Stimulated activated CD8-positive, alpha-beta memory T cell treated with anti-CD3 and anti-CD28 coated beads, Interleukin-2, amount 100 ng/mL, for 1 hour (primary cell): ENCODE measurements at places on chromosomes 16 and 17.

- no peak for DNase-seq
Observed at GRCh38 chr17:4955091-4955490, 4.2 kb downstream of the ENO3 start.

GRCh38 chr16:70454222-70455034 is at the start of gene FCSK:
TSS of gene FCSK (plus strand) at chr16:70454595. CDS start at chr16:70463191, 8,596 bp downstream.
- peak; percentile 46 for DNase-seq

DNA sequence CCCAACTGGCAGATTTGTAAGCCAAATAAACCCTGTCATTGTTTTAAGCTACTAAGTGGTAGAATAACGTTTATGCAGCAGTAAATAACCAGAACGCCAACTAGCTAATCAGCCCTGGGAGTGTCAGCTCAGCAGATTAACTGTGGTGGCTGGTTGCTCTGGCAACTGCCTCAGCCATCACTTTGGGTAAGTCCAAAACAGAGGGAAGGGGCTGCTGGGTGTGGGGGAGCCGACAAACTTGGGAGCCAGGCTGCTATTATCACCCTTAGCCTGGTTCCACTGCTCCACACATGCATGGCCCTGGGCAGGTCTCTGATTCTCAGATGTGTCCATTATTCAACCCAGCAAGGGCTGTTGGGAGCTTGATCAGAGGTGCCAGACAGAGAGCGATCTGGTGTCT is 22.2 kb upstream of the RHOT1 start:
- DNase-seq = no peak

DNA sequence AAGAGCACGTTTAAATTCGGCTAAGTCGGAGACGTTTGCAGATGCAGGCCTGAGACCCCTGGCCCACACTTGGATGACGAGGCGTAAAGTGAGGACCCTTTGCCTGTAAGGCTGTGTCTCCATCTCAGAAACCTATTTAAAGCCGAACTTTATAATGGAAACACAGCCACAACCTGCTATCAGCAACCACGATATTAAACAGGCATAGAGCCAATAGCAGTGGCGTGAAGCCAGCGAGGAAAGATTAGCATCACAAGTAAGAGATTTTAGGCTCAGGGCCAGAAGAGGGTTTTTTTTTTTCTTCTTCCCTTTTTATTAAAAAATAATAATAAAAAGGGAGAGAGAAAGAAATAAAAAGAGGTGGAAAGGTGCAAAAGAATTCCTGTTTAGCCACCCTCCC is 111.3 kb upstream of the NOL11 start:
- no peak for DNase-seq

GRCh38 chr16:2484898-2485508 is 10.1 kb downstream of the TBC1D24 start:
- no peak for DNase-seq

- DNase-seq = no peak
Observed at GRCh38 chr16:47320546-47321310, 140.1 kb downstream of the ITFG1 start.

- no peak for DNase-seq
Observed at GRCh38 chr16:20075243-20075642, 1.6 kb upstream of the GPR139 start.

DNA sequence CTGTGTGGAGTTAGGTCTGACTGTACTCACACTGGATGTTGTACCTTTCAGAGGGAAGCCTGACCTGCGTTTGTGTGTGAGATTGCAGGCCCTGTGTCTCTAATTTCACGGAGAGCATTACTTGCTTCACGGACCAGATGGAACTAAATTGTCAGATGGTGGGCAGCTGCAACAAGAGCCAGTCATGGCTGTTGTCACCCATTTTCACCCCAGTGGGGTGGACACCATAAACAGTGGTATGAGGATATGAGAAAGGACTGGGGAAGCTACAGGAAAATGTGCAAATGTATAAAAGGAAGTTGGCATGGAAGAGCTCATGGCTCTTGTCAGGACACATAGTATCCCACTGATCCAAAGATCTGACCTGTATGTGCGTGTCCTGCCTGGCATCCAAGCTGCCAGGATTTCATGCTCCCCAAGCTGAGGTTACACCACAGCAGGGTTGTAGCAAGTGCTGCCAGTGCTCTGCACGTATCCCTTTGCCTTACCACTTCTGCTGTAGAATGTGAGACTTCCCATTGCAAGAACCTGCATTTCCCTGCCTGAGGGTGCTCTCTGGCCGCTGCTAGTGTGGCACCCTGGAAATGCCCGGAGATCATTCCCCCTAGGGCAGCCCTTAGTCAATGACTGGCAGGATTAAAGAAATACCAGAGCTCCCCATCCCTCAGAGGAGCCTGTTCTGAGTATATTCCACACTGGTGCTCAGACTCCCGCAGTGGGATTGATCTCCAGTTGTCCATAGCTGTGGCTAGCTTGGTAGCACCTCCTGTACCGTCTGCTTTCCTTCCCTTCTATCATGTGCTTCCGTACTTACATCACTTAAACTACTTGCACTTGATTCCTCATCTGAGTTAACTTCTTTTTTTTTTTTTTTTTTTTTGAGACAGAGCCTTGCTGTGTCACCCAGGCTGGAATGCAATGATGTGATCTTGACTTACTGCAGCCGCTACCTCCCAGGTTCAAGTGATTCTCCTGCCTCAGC is 70.4 kb upstream of the TANC2 start:
- DNase-seq = no peak

- DNase-seq = no peak
Observed at GRCh38 chr17:44655983-44656710, at the start of gene MEIOC. TSS of gene MEIOC (plus strand) at chr17:44656468. CDS start at chr17:44656614, 146 bp downstream.

- no peak for DNase-seq
Observed at GRCh38 chr17:63925615-63926014, 6.5 kb downstream of the CD79B start.

GRCh38 chr17:67613961-67614360 is 103.8 kb upstream of the NOL11 start:
- DNase-seq = no peak

- DNase-seq = no peak
Observed at GRCh38 chr16:56203052-56203451, 11.8 kb downstream of the GNAO1 start.

- no peak for DNase-seq
Observed at GRCh38 chr17:49459401-49459984, 35.6 kb upstream of the NGFR start.

DNA sequence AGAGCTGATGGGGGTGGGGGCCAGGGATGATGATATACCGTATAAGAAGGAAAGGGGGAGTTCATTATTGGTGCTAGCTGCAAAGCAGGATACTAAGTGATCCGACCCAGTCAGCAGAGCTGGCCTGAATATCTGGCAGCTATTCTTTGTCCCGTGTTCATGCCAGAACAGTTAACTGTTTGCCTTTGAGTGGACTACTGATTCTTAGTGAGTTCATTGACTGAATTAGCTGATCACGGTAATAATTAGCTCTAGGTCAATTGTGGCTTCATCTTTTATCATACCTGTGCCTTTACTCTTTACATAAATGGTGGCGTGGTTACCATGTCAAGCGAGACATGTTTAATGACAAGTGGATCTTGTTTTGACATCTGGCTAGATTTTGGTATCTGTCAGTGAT is 5.3 kb downstream of the KPNB1 start:
- DNase-seq = no peak

GRCh38 chr16:81335669-81336068 is 20.9 kb downstream of the GAN start:
- DNase-seq = no peak

GRCh38 chr17:79272666-79273219 is 198.1 kb downstream of the ENGASE start:
- no peak for DNase-seq

DNA sequence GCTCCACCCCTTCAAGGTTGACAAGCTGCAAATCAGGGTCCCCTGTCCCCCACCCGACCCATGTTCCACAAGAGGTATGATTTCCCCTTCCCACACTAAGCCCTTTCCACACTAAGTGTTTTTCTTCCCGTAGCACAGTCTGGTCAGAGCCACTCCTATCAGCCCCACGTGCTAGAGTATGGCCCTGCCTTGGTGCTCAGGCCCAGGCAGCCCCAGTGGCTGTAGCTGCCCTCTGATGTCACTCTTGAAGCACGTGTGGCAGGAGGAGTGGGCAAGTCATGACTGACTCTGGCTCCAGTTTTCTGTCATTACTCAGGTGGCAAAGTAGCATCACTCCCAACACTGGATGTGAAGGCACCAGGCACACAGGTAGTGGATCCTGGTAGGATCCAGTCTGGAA is 35.4 kb upstream of the ERN1 start:
- DNase-seq = no peak

DNA sequence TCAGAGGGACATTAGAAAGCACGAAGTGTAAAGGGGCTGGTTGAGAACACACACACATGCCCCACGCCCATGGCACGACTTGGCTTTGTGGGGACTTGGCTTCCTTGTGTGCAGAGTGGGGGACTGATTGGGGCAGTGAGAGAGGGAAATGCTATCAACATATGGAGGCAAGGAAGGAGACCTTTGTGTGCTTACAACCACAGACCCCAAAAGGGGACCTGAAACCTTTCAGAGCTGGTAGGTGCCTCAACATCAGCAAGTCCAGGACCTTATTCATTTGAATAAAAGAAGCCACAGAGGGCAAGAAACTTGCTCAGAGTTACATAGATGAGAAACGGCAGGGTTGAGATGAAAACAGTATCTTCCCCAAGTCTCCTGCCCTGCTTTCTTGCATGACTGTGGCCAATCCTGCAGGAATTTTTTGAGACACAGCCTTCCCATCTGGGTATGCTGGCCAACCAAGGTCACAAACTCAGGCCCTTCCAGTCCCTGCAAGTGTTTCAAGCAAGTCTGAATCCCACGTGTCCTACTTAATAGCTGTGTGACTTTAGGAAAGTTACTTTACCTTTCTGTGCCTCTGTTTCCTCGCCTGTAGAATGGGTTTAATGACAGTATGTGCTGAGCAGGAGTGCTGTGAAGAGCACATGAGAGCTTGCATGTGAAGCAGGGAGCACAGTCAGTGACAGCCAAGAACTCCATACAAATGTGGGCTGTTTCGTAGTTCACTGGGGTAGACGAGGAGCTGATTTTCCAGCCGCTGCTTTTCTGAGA is 26.2 kb downstream of the C16orf78 start:
- no peak for DNase-seq

DNA sequence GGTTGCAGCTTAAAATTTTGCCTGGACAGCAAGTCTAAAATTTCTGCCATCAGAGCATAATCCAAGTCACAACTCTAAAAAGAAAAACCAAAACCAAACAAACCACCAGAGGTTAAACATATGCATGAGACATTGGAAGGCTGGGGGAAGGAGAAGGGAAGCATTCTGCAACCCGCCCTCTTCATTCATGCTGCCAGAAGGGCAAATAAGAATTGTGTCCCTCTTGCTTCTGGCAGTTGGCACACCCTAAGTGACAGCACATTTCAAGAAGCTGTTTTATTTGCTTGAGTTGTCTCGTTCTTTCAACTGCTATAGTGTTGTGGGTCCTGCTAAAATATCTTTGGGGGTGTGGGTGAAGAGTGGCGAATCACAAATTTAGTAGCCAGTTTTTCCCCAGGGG is 99.6 kb downstream of the SKAP1 start:
- no peak for DNase-seq

DNA sequence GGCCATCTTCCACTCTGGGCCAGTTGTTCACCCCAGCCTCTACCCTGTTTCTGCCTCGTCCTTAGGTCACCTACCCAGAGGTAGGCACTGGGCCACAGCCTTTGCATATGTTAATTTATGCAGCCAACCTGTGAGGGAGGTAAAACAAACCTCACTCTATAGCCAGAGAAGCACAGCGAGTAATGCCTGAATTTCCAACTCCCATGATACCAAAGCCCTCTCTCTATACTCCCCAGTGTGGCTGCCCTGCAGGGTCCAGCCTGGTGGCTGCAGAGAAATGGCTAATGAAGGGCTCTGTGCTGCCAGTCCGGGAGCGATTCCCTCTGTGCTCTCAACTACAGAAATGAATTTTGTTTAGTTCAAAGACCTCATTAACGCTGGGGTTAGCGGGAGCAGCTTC is 397.0 kb upstream of the CCL2 start:
- DNase-seq = no peak

GRCh38 chr17:81096741-81097133 is 61.8 kb downstream of the BAIAP2 start:
- DNase-seq = no peak

DNA sequence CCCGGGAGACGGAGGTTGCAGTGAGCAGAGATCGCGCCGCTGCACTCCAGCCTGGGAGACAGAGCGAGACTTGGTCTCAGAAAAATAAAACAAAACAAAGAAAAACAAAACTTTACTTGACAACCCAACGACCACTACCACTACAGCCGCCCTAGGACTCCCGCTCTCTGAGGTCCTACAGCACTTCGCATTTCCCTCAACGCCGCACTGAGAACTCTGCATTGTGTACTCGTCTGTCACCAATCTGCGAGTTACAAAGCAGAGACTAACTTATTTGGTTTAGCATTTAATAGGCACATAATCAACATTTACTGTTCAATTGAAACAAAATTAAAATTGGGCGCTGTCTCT is 479 bp upstream of the ZNF207 start:
- DNase-seq = no peak

- DNase-seq = no peak
Observed at GRCh38 chr16:68005211-68005610, 5.9 kb upstream of the DPEP2 start.

- peak; percentile 48 for DNase-seq
Observed at GRCh38 chr16:50368410-50369132, at the start of gene BRD7. TSS of gene BRD7 (minus strand) at chr16:50368988. CDS start at chr16:50368774, 214 bp downstream.

DNA sequence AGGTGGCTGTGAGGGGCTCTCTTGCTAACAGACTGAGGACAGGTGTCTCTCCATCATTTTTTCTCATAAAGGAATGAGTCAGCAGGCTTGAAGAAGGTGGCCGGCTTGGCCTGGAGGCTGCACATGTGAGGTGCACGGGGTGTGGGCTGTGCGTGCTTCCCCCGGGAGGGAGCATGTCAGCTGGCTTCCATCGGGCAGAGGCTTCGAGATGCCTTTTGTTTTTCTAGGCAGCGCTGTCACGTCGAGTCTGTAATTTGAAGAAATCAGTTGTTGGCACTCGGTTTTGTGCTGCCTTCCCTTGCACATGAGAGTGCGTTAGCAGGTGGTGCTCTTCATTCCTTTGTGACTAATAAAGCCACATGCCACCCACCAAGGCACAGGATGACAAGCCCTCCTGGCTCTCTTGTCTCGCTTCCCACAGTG is 89.7 kb downstream of the NPIPB11 start:
- DNase-seq = no peak

DNA sequence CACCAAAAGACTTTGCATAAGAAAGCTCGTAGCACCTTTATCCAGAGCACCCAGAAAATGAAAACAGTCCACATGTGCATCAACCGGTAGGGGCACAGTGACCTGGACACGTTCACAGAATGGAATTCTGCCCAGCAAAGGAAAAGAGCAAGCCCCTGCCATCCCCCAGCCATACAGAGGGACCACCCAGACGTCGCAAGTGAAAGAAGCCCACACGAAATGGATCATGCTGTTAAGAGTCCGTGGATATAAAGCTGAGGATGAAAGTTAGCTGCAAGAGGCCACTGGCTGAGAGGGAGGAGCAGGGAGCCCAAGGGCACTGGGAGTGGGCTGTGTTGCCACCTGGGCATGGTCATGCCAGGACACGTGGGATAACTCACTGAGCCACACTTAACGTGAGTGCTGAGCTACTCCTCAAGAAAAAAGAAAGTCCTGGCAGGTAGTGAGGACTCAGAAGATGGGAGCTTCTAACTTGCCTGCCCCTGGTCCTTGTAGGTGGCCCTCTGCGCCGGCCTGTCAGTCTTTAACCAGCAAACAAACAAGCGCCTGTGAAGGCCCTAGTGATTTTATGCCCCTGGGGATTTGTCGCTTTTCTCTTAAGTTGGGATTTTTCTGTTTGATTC is 190.7 kb downstream of the C16orf95 start:
- DNase-seq = no peak
